Inflammatory macrophage (primary cell): ENCODE measurements at places on chromosomes 11 and 22.

DNA sequence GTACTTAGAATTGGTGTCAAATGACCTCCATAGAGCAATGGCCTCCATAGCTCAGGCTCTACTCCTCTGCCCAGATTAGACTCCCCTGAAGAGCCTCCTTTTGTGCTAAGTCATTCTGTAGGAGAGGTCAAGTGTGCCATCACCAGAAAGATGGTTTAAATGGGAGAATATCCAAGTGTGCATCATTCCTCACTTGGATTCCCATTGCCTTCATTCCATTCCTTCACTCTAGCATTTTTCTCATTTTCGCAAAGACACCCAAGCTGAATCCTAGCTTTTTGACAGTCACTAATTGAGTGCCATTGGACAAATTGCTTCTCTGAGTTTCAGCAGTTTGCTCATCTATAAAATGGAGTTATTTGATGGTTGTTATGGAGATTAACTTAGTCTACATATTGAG, 16.9 kb downstream of the CLMP start:
- DNase-seq = no peak

DNA sequence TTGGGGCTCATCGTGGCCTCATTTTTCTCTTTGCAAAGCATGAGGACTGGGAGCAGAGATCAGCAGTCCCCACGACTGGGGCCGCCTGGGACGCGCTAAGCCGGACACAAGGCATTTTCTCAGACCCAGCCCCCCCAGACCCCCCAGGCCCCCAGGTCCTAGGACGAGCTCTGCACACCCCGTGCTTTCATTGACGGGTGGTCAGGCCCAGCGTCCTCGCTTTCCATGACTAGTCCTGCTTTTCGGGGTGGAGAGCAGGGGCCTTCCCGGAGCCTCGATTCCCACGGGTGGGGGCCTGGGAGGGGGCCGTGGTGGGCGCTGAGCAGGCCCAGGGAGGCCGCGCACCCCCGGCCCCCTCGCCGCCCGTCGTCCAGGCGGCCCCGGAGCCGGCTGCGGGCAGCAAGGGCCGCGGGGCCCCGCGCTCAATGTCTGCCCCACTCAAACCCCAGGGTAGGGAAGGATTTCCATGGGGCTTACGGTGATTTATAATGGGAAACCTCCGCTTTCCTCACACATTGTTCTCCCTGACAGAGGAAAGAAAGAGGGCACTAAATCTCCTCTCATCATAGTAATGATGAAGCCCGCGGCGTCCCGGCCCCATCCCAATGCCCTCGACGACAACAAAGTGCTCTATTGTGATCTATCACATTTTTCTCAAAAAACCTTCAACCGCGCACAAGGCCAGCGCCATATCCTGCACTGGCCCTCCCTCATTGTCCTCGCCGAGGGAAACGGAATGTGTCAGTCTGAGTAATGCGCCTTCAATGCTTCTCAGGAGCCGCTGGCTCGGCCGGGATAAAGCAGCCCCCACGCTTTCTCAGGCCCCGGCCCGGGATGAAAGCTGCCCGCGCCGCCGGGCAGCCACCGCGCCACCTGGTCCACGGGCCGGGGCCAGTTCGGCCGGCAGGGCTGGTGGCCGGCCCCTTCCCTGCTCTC, 10.4 kb upstream of the LINC01488 start:
- DNase-seq = no peak

- no peak for DNase-seq
These were observed 67.2 kb downstream of the C11orf91 start for GRCh38 chr11:33633251-33634003.

GRCh38 chr11:46514370-46514769, 79.5 kb downstream of the AMBRA1 start:
- no peak for DNase-seq

DNA sequence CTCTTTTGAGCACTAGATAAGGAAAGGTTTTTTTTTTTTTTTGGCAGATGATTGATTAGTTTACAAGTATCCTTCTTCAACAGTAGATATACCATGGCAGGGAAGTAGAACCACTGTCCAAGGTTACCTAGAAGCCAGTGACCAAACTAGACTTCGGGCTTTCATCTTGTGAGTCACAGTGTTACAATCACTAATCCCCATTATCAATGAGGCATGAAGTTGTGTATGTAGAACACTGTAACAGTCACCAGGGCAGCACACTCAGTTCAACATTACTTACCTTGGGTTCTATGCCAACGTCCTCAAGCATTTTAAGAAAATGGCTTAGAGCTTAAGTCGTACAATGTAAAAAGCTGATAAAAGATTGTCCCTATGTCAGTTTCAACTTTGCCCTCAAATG, 430.9 kb downstream of the ETS1 start:
- no peak for DNase-seq

GRCh38 chr11:42075180-42075579, 615.7 kb upstream of the LRRC4C start:
- no peak for DNase-seq

GRCh38 chr22:28442264-28442710, 237.4 kb downstream of the TTC28 start:
- DNase-seq = peak; percentile 69

GRCh38 chr11:112612250-112612849, 348.9 kb upstream of the NCAM1 start:
- DNase-seq = no peak

GRCh38 chr11:34644669-34645406, 23.9 kb downstream of the EHF start:
- no peak for DNase-seq

GRCh38 chr11:15493066-15493465, 378.3 kb downstream of the INSC start:
- DNase-seq = no peak

DNA sequence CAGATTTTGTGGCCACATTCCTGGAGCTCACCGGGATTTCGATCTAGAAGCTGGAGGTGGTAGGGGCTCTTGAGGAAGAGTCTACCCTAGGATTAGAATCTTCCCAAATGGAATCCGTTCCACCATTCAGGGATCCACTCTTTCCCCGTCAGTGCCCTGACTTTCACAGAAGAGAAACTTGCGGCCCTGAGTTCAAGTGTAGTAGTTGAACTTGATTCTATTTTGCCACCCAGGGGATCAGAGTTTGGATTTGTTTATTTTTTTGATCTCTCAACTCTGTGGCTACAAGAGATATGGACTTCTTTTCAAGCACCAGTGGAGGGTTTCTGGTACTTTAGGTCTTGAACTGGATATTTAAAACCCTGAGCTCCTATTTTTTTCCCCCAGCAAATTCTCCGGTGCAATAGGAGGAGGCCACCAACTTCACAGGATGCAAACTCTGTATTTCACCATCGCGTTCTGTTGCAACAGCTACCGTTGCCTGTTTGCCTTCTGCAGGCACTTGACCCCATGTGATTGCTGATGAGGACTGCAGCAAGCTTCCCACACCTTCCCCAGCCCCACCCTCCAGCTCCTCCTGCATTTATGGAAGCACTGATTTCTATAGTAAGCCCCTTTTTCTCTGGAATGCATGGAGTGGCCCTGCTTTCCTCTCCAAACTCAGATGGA, 14.8 kb upstream of the MRGPRF start:
- peak; percentile 95 for DNase-seq

- DNase-seq = no peak
These were observed 664 bp downstream of the PTGDR2 start for GRCh38 chr11:60854847-60855725.

DNA sequence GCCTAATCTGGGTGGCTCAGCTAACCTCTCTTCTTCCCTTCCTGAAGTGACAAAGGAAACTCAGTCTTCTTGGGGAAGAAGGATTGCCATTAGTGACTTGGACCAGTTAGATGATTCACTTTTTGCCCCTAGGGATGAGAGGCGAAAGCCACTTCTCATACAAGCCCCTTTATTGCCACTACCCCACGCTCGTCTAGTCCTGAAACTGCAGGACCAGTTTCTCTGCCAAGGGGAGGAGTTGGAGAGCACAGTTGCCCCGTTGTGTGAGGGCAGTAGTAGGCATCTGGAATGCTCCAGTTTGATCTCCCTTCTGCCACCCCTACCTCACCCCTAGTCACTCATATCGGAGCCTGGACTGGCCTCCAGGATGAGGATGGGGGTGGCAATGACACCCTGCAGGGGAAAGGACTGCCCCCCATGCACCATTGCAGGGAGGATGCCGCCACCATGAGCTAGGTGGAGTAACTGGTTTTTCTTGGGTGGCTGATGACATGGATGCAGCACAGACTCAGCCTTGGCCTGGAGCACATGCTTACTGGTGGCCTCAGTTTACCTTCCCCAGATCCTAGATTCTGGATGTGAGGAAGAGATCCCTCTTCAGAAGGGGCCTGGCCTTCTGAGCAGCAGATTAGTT, 14.2 kb upstream of the UVRAG start:
- DNase-seq = no peak

DNA sequence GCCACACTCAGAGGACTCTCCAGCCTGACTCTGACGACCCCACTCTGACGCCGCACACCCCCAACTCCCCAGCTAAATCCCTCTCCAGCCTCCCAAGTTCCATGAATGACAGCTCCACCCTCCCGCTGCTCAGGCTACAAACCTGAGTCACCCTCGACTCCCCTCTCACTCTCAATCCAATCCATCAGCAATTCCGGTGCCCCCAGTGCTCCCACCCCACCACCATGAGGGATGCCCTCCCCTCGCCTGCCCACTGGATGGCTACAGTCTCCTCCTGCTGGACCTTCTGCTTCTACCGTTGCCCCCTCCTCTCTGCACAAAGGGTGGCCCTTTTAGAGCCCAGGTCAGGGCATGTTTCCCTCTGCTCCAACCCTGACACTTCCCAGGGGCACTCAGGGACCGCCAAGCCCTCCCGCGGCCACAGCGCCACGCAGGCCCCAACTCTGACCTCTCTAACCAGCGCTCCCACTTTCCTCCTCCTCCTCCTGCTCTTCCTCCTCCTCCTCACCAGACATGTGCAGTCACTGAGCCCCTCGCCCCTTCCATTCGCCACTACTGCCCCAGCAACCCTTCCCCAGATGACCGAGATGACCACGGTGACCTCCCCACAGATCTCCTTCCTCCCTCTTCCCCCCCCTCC, 69.5 kb upstream of the NUP50 start:
- no peak for DNase-seq

- DNase-seq = no peak
These were observed 163.7 kb downstream of the LARGE1 start for GRCh38 chr22:33756508-33756949.

- no peak for DNase-seq
These were observed 16.7 kb upstream of the POU2AF1 start for GRCh38 chr11:111395749-111396148.

DNA sequence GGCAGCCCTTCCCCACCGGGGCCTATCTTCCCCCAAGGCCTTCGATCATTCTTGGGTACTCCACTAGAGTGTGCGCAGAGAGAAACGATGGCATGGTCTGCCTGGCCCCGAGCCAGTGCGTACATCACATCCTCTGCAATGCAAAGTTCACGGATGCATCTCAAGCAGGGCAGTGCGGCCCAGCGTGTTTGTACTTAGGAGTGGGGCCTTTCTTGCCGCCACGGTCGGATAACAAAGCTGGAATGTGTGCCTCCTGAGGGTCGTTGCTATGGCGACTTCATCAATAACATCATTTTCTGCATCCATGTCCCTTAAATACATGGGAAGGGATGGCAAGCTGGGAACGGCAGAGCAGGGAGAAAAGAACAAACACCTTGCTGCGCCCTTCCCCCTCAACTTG, 73.9 kb downstream of the SCUBE1 start:
- no peak for DNase-seq

DNA sequence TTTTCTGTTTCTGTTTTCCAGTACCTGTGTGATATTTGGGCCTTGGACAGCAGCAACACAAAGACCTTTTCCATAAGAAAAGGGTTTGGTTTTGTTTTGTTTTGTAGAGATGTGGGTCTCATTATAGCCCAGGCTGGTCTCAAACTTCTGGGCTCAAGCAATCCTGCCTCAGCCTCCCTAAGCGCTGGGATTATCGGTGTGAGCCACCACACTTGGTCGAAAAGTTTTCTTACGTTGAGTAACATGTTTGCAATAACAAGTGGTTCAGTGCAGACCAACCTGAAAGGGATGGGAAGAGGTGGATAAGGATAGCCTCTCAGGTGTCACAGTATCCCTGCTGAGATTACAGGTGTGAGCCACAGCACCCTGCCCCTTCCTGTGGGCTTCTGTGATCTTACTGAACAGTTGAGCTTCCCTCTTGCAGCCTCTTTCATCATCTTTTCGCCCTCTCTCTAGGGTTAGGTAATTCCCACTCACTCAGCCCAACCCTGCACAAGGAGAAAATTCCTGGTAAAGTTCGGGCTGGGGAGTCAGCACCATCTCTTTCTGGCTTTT, 3.5 kb upstream of the MRPL48 start:
- DNase-seq = no peak

DNA sequence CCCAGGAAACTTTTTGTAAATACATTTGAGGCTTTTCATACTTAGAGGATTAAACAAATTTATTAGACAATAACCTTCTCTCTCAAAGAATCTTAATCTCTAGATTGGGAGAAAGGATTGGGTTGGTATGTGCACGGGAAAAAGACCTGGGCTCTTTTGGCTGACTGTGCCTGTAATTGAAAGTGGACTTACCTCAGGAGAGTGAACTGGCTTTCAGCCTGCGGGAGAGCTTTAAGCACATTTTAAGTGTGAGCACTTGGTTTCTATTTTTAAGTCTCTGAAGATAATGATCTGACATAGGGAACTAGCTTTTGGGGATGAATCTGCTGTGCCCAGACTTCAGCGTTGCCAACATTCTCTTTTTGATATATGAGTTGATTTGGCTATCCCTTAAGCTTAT, 35.8 kb downstream of the UVRAG start:
- no peak for DNase-seq

- DNase-seq = no peak
These were observed 46.8 kb downstream of the EMSY start for GRCh38 chr11:76491644-76492043.

GRCh38 chr11:70024773-70025045, 53.4 kb upstream of the ANO1 start:
- no peak for DNase-seq

DNA sequence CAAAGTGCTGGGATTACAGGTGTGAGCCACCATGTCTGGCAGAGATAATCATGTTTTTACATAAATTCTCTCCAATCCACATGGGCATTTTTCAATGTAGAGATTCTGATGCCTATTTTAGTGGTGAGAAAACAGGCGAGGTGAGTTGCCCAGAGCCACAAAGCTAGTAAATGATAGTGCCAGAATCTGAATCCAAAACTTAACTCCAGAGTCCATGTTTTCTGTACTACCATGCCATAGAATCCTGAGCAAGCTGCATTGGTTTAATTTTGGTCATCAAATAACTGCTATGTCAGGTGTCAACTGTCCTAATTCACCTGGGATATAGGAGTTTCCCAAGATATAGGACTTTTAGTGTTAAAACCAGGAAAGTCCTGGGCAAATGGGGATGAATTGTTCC, 13.6 kb downstream of the NEFH start:
- no peak for DNase-seq

- DNase-seq = no peak
These were observed 6.3 kb downstream of the KCNJ1 start for GRCh38 chr11:128860571-128861361.

DNA sequence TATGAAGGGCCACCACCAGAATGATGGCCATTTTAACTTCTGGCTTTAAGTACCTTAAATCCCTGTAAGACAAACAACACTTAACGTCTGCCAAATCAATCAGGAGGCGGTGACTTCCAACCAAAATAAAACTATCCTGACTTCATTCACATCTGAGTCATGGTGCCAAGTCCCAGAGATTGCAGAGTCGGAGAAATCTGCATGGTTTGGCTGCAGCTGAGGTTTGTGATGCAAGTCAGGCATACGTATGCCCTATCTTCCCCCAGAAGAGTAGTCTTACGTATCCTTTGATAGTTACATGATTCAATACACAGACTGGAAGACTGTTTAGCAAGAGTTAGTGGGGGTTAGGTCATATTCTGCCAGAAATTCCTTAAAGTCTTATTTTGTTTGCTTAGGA, 1.7 kb upstream of the GAB2 start:
- DNase-seq = peak; percentile 95

- no peak for DNase-seq
These were observed 27.4 kb downstream of the UBE2L3 start for GRCh38 chr22:21594865-21595452.

GRCh38 chr11:58028687-58029411, 1.9 kb upstream of the OR6Q1 start:
- peak; percentile 46 for DNase-seq
